ENCODE measurements at places on chromosomes 3 and 15.

GRCh38 chr3:7166460-7166859 is 305.5 kb downstream of the GRM7 start:
- DNase-seq = no peak

DNA sequence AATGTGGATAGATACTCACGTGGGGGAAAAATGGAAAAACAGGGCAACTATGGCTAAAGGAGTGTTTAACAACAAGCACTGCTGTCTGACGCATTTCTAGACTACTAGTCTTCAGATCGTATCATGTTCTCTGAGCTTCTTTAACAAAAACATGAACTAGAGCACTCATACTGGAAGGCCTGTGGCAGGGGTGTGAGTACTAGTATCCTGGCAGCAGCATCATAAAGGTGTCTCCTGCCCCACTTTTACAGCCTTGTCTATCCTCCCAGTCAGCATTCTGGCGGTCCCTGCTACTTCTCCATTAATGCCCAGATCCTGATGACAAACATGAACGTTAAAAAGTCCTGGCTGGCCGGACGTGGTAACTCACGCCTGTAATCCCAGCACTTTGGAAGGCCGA is 4.0 kb downstream of the FMN1 start:
- no peak for DNase-seq

DNA sequence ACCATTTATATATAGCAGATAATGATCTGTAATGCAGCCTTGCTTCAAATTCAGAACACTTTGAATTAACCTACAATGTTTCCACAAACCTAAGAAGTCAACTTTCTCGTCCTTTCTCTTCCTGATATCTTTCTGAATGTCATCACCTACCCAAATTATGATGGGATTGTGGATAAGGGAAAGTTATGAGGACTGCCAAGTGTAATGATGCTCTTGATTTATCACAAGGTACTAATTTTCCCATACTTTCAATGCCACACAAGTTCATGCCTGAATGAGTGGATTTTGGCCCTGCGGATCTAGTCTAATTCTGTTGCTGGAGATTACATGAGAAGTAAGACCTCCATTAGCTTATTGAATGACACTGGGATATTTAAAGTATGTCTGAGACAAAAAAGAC is 82.6 kb upstream of the NANOGP8 start:
- no peak for DNase-seq

DNA sequence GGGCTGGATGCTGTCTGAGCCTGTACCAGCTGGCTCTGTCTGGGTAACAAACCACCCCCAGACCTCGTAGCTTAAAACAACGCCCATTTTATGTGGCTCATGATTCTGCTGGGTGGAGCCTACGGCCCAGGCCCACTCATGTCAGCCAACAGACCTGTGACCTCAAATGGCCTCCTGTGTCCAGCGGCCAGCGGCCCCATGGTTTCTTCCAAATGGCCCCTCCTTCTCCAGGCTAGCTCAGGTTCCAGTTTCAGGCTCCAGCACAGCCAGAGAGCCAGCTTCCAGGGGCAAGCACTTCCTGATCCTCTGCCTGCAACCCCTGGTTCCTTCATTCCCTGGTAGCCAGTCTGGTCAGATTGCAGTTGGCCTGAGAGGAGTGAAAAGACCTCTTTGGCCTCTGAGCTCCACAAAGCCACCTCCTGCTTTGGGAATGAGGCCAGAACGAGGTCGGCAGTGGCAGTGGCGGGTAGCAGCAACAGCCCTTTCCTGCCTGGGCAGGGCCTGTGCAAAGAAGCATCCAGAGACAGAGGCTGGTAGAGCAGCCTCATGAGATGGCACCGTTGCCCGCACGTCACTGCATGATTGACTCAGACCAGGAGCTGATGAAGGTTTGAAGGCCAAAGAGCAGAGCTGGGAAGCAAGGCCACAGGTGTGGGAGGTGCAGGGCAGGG is 21.0 kb upstream of the PLXNA1 start:
- no peak for DNase-seq

GRCh38 chr3:59286791-59287531 is 237.1 kb upstream of the CFAP20DC start:
- no peak for DNase-seq

GRCh38 chr15:64687688-64688087 is 87.7 kb downstream of the RBPMS2 start:
- no peak for DNase-seq
